SJCRH30 (cell line): ENCODE measurements at places on chromosomes 2 and 18.

DNA sequence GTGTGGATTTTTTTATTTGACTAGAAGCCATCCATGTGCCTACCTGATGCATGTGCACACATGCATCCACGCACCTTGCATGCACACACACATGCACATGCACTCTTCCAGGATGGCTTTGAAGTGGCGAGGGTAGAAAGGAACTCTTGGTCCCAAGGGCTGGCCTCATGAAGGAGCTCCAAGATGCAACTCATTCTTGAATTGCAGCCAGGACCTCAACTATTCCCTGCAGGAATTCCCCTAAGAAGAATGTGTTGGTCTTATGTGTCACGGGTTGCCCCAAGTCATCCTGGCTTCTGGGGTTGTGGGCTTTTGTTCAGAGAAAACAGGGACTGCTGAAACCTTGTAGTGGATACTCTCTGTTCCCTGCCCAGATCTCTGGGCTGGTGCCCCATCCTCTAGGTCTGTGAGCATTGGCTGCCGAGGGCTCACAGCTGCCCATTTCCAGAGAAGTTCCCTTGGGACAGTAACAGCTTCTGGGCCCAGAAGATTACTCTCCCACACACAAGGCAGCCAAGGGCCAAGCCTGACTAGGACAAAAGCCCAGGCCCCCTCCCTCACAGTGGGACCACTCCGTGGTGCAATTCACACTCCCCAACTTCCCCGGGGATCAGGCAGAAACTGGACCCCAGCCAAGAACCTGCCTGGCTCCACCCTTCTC, 137.6 kb downstream of the COPS8 start:
- H3K27me3 ChIP-seq = no peaks in the 10 kb centered on the region
- no peak overlapping the region for H3K27ac ChIP-seq
- no peak overlapping the region for H3K4me3 ChIP-seq
- H3K36me3 ChIP-seq = no peaks in the 10 kb centered on the region
- DNase-seq = no peak

- H3K27me3 ChIP-seq = no peaks in the 10 kb centered on the region
- peak overlapping the region; percentile 29 for H3K4me3 ChIP-seq
- H3K4me1 ChIP-seq = peaks cover 34% of the 10 kb centered on the region
- peak; percentile 99 for DNase-seq
- peak overlapping the region; percentile 91 for H3K27ac ChIP-seq
- H3K36me3 ChIP-seq = peaks cover 10% of the 10 kb centered on the region
Measured at GRCh38 chr2:235050980-235051351, 99.1 kb downstream of the SH3BP4 start.

- H3K36me3 ChIP-seq = no peaks in the 10 kb centered on the region
- H3K4me1 ChIP-seq = no peaks in the 10 kb centered on the region
- H3K4me3 ChIP-seq = no peak overlapping the region
- H3K27ac ChIP-seq = no peak overlapping the region
- no peak for DNase-seq
Measured at GRCh38 chr18:67411116-67411515, 105.4 kb downstream of the DSEL start.

GRCh38 chr2:228649876-228650275, 468.4 kb upstream of the SPHKAP start:
- H3K4me1 ChIP-seq = no peaks in the 10 kb centered on the region
- no peaks in the 10 kb centered on the region for H3K36me3 ChIP-seq

DNA sequence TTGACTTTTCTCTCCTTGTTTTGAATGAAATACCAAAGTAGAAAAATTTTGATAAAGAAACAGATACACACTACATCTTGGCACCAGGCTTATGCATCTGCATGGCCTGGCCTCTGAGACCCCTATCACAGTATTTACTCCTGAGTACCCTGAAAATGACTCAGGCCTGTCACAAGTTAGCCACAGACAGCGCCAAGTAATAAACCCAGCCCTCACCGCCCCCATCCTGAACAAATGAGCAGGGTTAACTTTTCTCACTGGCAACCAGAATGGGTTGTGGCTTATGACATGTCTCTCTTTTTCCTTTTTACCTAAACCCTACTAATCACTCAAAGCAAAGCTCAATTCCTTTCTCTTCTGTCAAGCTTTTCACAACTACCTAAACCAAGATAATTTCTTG, 35.3 kb downstream of the SPRED2 start:
- no peak overlapping the region for H3K4me3 ChIP-seq
- no peaks in the 10 kb centered on the region for H3K36me3 ChIP-seq
- no peaks in the 10 kb centered on the region for H3K27me3 ChIP-seq
- peaks cover 3% of the 10 kb centered on the region; the same call in 1 of the 2 replicates for H3K4me1 ChIP-seq
- no peak overlapping the region for H3K27ac ChIP-seq

- H3K27ac ChIP-seq = peak overlapping the region; percentile 73
- peaks cover 19% of the 10 kb centered on the region for H3K4me1 ChIP-seq
- no peaks in the 10 kb centered on the region for H3K27me3 ChIP-seq
- H3K36me3 ChIP-seq = peaks cover 13% of the 10 kb centered on the region
- peak; percentile 20 for DNase-seq
Measured at GRCh38 chr18:67517444-67517765, 885 bp upstream of the DSEL start.

GRCh38 chr2:186612026-186612425, 22.2 kb downstream of the ITGAV start:
- no peak overlapping the region for H3K27ac ChIP-seq
- H3K27me3 ChIP-seq = no peaks in the 10 kb centered on the region
- no peak for DNase-seq
- H3K4me3 ChIP-seq = no peak overlapping the region
- H3K4me1 ChIP-seq = peaks cover 22% of the 10 kb centered on the region
- peaks cover 42% of the 10 kb centered on the region for H3K36me3 ChIP-seq

- peak overlapping the region; percentile 51 for H3K27ac ChIP-seq
- H3K27me3 ChIP-seq = no peaks in the 10 kb centered on the region
- peak; percentile 66 for DNase-seq
- no peaks in the 10 kb centered on the region for H3K36me3 ChIP-seq
- no peak overlapping the region for H3K4me3 ChIP-seq
- H3K4me1 ChIP-seq = peaks cover 11% of the 10 kb centered on the region
Measured at GRCh38 chr18:24695168-24695567, 234.7 kb downstream of the HRH4 start.

GRCh38 chr18:37913051-37913450, 347.5 kb upstream of the CELF4 start:
- no peak overlapping the region for H3K4me3 ChIP-seq
- no peak overlapping the region for H3K27ac ChIP-seq
- H3K36me3 ChIP-seq = no peaks in the 10 kb centered on the region
- no peak for DNase-seq

GRCh38 chr2:116491292-116491691, 1323.2 kb upstream of the DDX18 start:
- H3K36me3 ChIP-seq = no peaks in the 10 kb centered on the region
- no peaks in the 10 kb centered on the region for H3K27me3 ChIP-seq
- H3K4me3 ChIP-seq = no peak overlapping the region
- no peak for DNase-seq

DNA sequence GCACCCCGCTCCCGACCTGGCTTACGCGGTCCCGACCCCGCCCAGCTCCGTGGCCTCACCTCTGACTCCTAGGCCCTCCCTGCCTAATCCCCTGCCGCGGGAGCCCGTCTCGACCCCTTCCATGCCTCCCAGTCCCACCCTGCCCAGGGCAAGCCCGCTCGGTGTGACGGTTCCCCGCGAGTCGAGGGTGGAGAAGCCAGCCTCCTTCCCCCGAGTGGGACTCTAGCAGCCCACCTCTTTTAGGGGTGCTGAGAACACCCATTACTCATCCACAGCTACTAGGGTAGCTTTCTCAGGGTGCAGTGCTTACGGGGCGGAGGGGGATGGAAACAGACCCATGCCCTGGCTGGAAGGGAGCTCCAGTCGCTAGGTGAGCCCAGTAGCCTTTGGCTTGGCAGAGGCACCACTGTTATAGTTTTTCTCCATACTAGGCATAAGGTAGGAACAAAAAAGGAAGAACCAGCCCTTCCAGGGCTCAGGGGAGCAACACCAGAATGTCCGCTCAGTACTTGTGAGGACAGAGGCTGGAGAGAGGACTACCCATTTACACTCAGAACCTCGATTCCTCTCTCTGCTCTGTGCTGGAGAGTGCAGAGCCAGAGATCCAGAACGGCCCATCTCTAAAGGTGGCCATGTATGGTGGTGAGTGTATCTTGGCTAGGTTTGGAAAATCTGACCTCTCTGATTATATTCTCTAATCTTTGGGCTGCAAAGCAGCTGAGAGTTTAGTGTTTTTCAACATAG, 606 bp downstream of the AGBL5 start:
- no peak for DNase-seq
- no peak overlapping the region; the same call in 1 of the 2 replicates for H3K27ac ChIP-seq
- no peaks in the 10 kb centered on the region for H3K27me3 ChIP-seq
- peaks cover 16% of the 10 kb centered on the region for H3K36me3 ChIP-seq
- H3K4me3 ChIP-seq = peak overlapping the region; percentile 71

DNA sequence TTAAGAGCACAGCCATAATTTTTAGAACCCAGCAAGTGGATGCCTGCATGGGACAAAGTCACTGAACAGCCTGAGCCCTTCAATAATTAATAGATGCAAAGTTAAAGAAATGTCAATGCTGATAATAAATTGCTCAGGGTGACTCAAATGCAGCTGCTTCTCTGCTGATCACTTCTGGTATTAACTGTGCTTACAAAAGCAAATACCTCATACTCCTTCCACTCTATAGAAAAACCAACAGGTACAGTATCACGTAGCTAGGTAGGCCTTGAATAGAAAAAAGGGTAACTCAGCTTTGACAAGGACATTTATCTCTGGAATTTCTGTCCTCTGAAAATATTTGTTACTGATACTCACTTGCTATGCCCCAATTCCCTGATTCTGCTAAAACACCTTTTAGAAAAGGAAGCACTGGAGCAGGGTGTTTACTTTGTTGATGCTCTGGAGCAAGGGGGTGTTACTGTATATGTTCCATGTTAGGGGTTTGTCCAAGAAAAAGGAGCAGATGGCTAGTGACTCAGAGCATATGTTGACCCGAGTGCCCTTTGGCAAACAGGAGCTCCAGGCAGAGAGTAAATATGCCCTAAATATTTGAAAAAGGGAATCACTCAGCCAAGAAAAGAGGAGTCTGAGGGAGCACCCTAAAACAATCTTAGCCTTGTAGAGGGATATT, 59.1 kb upstream of the RTN4 start:
- peak overlapping the region; percentile 32 for H3K27ac ChIP-seq
- DNase-seq = peak; percentile 63
- no peaks in the 10 kb centered on the region for H3K36me3 ChIP-seq

DNA sequence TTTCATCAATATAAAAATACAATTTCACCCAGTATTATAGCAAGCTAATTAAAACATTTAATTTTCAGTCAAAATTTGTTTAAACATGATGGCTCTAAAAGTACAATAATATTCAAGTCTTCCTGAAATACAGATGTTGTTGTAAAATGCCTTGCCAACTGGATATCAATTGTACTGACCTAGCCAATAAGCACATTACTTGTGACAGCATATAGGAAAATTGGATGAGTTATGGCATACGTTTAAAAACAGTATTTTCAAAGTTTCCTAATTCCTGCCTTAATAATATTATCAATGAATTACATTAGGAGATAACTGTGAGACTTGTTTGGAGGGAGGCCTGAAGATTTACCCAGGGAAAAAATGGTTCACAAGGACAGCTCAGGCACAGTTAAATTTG, 336.9 kb upstream of the CDH20 start:
- no peaks in the 10 kb centered on the region for H3K4me1 ChIP-seq
- no peaks in the 10 kb centered on the region for H3K36me3 ChIP-seq

DNA sequence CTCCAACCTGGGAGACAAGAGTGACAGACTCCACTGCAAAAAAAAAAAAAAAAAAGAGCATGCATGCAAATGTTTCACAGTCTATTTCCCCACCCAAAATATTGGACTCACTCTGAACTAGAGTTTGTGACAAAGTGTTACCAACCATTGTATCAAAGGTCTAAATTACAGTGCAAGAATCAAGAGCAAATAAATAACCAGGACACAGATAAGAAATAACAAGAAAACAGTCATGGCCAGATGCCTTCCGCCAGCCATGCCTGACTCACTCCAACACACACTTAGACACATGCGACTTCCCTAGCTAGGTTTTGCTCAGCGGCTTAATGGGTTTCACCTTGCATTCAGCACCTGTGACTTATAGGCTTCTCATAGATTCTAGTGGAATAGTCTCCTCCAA, 62.8 kb downstream of the CYB5A start:
- H3K4me3 ChIP-seq = no peak overlapping the region
- H3K27me3 ChIP-seq = no peaks in the 10 kb centered on the region
- H3K4me1 ChIP-seq = no peaks in the 10 kb centered on the region
- no peak overlapping the region for H3K27ac ChIP-seq

DNA sequence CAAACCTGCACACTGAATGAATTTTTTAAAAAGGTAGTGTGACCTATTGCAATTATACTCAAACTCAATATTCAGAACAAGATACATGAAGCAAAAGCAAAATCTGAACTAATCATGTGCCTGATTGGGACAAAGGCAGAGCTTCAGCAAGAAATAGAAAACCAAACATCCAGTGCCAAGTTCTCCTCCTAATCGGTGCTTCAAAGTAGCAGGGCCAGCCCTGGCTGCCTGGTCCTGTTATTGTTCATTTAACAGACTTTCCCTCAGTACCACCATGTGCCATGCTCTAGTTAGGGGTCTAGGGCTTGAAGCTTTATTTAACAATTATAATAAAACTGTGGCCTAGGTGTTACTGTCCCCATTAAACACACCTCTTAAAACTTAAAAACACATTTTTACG, 281.5 kb upstream of the PXDN start:
- no peaks in the 10 kb centered on the region for H3K4me1 ChIP-seq
- no peak for DNase-seq

- H3K27me3 ChIP-seq = peaks cover 3% of the 10 kb centered on the region; the same call in 1 of the 2 replicates
- H3K4me3 ChIP-seq = no peak overlapping the region
- no peak for DNase-seq
- H3K4me1 ChIP-seq = no peaks in the 10 kb centered on the region
- no peak overlapping the region for H3K27ac ChIP-seq
- no peaks in the 10 kb centered on the region for H3K36me3 ChIP-seq
Measured at GRCh38 chr2:68351997-68352396, 13.1 kb upstream of the PLEK start.

GRCh38 chr2:239307221-239307569, 93.6 kb downstream of the HDAC4 start:
- no peak for DNase-seq
- H3K36me3 ChIP-seq = no peaks in the 10 kb centered on the region
- no peaks in the 10 kb centered on the region for H3K27me3 ChIP-seq
- H3K4me1 ChIP-seq = peaks cover 43% of the 10 kb centered on the region
- H3K27ac ChIP-seq = no peak overlapping the region

- no peaks in the 10 kb centered on the region; the same call in 1 of the 2 replicates for H3K4me1 ChIP-seq
- no peaks in the 10 kb centered on the region for H3K27me3 ChIP-seq
Measured at GRCh38 chr18:44842588-44843412, 162.1 kb downstream of the SETBP1 start.

DNA sequence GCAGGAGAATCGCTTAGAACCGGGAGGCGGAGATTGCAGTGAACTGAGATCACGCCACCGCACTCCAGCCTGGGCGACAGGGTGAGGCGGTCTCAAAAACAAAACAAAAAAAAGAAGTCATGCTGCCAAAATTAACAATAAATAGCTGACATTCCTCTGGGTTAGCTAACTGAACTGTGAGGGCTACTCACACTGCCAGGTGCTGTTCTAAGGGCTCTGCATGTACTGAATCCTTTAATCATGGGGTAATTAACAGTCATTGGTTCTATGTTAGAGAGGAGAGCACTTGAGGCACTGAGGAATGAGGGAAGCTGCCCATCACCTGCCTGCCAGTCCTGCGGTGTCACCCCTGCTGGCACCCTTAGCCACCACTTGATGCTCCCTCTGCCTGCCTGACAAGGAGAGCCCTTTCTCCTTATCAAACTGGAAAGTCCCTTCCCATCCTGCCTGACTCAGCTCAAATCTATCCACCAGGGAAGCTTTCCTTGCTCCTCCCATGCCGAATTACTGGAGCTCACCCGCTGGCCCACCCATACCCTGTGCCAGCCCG, 73.0 kb upstream of the RIOK3 start:
- no peaks in the 10 kb centered on the region for H3K36me3 ChIP-seq
- DNase-seq = no peak
- H3K4me1 ChIP-seq = no peaks in the 10 kb centered on the region
- no peaks in the 10 kb centered on the region for H3K27me3 ChIP-seq
